ENCODE measurements at places on chromosomes 7 and 10.

DNA sequence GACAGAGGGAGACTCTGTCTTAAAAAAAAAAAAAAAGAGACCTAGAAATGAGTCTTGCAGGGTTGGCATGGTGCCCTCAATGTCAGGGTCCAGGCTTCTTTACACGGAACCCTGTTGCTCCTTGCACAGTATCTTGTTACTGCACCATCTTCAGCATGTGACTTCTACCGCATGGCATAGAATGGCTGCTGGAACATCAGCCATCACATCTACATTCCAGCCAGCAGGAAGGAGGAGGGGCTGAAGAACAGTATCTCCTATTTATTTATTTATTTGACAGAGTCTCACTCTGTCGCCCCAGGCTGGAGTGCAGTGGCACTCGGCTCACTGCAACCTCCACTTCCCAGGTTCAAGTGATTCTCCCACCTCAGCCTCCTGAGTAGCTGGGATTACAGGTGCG is 3.7 kb upstream of the ACHE start:
- DNase-seq, result no peak

GRCh38 chr10:33180390-33180789 is 154.1 kb downstream of the NRP1 start:
- DNase-seq, result no peak

DNA sequence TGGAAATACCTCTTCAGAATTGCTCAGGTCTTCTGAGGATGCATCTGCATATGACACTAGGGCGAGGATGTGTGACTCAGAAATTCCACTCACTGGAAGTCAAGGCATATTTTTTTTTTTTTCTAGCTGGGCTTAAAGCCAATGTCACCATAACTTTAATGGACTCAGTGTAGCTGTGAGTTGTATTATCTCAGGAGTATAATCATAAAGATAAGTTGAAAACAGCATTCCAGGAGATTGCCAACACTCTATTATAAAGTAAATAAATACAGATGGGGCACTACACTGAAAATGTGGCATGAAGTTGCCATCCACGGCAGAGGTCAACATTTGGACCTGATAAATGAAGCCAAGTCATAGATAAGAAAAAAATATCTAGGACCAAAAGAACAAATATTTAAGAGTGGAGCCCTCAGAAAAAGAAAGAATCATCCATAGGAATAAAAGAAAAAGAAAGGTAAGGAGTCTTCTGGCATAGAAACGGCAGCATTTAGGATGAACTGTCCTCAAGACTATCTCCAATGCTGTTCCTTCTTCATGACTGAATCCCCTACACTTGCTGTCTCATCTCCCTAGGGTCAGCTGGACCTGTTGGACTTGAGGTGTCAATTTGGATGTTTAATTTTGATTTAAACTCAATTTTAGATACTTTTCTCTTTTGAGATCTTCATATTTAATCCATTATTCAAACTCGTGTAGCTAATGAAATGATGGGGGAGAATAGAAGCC is 72.9 kb upstream of the CAV2 start:
- DNase-seq, result no peak

GRCh38 chr10:6074489-6075301 is 12.5 kb upstream of the IL2RA start:
- no peak for DNase-seq

DNA sequence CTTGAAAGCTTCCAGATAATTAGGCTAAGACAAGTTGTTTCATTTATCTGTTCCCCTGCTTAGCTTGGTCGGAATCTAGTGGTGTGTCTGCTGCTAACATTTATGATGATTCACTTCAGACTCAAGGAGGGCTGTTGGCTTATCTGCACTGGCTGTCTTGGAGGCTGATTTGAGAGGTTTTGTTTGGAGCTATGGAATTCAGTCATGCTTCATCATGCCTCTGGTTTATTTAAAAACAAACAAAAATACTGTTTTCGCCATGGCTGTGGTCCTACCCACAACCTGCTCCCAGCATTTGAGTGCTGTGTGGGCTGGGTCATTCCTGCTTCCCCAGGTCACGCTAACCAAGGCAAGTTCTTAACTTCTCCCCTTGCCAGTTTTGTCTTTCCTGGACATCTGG is 11.7 kb upstream of the ARPC1B start:
- no peak for DNase-seq

DNA sequence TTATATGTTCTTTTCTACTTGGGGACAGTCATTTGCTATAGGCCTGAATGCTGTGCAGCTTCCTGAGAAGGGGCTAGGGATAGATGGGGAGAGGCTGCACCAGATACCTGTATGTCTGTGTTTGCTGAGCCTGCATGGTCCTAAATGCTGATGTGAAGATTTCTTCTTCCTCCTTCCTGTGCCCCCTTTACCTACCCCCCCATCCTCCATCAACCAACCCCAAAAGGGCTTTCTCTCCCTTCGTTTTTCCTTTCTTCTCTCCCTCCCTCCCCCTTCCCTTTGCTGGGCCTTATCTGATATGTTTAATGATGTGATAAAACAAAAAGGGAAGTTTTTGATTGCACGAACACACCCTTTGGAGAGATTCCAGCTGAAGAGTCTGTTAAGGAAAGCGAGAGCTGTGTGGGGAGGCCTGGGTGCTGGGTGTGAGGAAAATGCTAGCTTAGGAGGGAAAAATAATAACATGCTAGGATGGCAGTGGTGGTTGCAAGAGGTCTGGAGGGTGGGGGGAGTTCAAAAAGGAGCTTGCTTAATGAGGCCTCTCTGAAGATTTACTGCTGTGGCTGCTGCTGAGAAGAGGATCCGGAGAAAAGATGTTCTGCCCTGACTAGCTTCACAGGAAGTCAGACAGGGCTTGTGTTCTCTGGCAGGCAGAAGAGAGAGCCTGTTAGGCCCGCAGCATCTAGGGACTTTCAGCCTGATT is 101.8 kb downstream of the SAMD9 start:
- DNase-seq, result no peak

- no peak for DNase-seq
These were observed 63.6 kb upstream of the INSIG1 start for GRCh38 chr7:155234158-155234492.

DNA sequence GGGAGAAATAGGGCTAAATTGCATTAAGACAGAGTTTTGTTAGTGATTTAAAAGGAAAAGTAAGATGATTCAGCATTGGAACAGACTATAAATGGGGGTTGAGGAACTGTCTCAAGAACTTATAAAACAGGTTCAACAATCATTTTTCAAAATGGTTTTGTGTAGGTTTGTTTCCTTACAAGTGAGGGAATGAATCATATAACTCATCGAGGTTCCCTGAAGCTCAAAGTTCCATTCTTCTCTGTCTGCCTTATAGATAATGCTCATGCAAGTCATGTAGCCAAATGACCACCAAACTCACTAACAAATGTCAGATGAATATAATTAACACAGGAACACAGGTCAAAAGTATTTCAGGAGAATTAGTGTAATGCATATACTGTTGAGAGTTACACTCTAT is 27.7 kb downstream of the ADAM22 start:
- DNase-seq, result no peak

DNA sequence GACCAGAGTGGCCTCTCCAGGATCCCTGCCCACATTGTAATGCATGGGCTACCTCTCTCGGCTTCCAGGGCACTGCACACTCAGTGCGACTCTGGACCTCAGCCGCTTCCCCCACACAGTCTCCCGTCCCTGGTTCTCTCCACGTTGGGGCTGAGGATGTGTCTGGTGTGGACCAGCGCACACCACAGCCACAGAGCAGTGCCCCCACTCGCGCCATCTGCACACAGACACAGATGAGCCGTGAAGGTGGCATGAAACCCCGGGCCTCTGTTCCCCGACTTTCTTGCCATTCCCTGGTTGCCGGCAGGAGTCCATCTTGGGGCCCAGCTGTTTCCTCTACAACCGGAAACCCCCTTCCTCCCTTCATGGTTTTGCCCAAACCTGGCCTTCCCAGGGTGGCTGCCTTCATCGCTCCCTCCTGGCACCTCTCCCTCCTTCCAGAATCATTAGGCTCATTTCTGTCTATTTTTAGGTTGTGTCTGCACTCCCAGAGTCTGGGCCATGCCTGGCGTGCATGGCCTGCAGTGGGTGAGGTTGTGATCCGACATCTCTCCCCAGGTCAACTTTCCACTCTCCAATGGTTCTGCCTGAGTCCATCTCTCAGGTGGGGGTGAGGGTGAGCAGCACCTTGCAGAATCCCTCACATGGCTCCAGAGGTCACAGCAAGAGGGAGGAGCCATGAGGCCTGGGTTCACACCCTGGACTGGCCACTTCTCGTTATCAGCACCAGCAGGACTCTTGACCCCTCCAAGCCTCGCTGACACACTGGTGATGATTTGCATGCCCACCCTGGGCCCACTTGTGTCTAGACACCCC is 10.1 kb downstream of the RASGEF1A start:
- no peak for DNase-seq

DNA sequence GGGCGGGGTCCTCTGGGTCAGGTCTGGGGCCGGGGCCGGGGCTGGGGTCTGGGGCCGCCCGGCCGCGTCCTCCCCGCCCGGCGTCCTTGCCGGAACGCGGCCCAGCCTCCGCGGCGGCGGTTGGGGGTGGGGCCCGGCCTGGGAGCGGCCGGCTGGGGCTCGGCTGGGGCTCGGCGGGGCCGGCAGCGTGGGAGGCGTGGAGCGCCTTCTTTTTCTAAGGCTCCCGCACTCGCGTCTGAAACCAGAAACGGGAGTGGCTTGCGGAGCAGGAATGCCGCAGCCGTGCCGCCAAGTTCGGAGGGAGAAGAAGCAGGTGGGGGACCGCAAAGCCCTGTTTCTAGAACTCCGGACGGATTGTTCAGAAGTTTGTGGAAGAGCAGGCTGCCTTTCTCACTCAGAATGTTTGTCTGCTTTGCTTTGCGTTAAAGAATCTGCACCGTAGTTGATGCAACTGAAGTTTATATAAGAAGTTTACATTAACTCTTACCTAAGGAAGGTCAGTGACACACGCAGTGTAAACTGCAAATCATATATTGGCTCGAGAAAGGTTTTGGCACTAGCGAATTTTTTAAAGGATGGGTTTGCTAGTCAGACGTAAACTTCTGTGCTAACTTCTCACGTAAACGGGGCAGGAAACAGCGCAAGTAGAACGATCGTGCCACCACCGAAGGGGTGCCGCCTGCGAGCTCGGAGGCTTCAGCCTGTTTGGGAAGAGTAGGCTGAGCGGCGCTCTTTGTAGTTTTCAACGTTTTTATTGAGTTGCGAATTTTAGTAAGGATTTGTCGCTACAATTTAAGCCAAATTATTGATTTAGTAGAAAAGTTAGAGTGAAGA is 729 bp downstream of the DNAJB6 start:
- DNase-seq, result peak; percentile 77

GRCh38 chr7:133672866-133673265 is 420.0 kb downstream of the EXOC4 start:
- no peak for DNase-seq

DNA sequence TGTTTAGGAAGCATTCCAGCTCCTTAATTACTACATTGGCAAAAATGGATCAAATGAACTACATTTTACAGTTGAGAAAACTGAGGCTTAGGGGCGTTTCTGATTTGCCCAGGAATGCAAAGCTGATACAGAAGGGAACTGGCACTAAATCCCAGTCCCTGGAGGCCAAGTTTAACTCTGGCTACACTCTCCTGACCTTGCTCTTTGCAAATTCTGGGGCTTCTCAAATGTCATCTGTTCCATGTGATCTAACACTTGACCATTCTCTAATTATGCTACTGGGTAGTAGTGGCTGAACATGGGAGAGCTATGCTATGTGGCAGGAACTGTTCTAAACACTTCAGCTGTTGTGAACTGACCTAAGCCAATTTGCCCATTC is 11.3 kb upstream of the HABP2 start:
- DNase-seq, result no peak

- DNase-seq, result no peak
These were observed 207.2 kb upstream of the ADARB2 start for GRCh38 chr10:1944487-1944886.

- no peak for DNase-seq
These were observed 81.8 kb downstream of the HERPUD2 start for GRCh38 chr7:35613150-35613549.

GRCh38 chr7:83608716-83609115 is 40.2 kb downstream of the SEMA3E start:
- DNase-seq, result no peak

GRCh38 chr7:42662862-42663261 is 249.0 kb downstream of the C7orf25 start:
- no peak for DNase-seq

DNA sequence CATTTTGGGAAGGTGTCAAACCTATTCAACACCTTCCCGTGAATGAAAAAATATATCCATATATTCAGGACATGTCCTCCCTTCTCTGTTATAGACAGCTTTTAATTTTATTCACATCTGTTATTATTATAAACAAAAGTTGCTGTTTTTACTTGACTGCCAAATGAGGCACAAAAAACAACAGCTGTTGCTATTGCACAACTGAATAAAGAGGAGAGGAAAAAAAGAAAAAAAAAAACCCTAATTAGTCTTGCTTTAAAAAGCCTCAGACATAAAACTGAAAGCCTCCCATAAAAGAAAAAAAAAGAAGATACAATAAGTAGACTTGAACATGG is 153.4 kb downstream of the BMPER start:
- DNase-seq, result no peak

GRCh38 chr7:69743436-69743835 is 145.2 kb downstream of the AUTS2 start:
- DNase-seq, result no peak

GRCh38 chr7:29806995-29807841 is 910 bp downstream of the WIPF3 start:
- DNase-seq, result no peak

DNA sequence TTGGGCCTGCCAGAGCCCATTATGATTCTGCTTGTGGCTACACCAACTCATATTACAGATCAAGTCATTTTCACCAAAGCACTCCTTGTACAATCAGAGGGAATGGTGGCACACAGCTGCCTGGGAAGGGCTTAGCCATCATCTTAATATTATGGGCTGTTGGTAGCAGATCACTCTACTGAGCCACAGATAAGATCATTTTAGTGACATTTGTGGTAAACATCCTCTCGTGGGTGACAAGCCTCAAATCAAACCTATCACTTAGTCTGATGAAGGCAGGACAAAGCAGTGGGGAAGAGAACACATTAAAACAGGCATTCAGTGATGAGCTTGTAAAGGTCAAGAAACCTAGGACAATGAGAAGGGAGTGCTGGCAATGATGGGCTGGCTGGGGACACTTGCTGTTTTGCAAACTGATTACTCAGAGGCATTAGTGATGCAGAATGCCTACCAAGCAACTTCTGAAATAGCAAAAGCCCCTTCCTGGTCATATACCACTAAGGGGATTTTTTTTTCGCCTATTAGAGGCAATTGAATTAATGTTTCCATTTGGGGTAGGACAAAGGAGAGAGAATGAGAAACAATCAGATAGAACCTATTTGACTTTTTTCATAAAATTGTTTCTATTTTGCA is 137.5 kb upstream of the WDR11 start:
- DNase-seq, result no peak

DNA sequence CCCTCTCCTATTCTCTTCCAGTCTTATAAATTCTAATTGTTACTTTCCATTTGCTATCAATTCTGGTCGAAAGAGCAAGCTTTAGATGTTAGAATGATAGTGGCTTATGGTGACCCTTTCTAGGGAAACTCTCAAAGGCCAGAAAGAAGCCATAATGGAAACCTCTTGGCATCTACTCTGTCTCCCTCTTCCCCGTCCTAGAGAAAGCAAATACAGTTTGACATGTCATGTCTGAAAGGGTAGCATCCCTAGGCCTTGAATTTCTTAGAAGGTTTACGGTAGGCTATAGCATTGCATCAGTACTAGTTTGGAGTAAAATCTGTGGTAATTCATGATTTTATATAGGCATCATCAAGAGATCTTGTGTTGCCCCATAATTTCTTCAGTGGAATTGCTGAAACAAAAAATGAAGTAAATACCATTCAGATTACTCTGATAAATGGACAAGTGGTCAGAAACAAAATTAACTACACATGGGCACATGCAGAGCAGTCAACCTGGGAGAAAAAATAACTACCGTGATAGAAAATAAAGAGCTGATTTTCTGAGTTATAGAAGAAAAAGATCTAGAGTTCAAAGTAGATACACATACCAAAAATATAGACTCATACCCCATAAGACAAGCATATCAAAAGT is 4.4 kb downstream of the PRKAR2B start:
- DNase-seq, result no peak
